ENCODE measurements at places on chromosomes 1 and 21.
A peak's percentile ranks its signal among the peaks of the same experiment; 100 is the strongest.

DNA sequence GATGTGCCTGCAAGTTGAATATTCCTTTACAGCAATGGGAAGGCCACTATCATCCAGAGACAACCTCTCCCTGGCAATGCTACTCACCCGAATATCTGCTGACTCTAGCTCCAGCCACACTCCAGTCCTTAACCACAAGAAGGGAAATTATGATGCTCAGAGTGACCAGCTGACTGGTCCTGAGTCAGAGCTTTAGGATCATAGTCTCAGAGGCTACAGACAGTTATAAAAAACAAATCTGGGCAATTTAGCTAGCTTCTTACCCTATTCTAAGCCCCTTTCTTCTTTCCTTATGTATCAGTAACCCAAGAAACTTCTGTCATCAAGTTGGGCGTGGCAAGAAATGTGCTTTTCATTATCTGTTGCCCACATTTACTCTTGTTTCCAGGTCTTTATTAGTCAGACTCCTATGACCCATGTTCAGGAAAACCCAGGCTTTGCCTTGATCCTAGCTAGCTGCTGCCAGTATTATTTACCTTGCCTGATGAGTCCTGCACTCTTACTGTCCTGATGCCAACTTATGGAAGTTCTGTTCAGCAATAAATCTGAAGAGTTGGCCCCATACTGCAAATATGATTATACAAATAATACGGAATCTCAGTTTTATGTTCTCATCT is 207.0 kb downstream of the TTLL7 start:
- peak; percentile 91 for DNase-seq

DNA sequence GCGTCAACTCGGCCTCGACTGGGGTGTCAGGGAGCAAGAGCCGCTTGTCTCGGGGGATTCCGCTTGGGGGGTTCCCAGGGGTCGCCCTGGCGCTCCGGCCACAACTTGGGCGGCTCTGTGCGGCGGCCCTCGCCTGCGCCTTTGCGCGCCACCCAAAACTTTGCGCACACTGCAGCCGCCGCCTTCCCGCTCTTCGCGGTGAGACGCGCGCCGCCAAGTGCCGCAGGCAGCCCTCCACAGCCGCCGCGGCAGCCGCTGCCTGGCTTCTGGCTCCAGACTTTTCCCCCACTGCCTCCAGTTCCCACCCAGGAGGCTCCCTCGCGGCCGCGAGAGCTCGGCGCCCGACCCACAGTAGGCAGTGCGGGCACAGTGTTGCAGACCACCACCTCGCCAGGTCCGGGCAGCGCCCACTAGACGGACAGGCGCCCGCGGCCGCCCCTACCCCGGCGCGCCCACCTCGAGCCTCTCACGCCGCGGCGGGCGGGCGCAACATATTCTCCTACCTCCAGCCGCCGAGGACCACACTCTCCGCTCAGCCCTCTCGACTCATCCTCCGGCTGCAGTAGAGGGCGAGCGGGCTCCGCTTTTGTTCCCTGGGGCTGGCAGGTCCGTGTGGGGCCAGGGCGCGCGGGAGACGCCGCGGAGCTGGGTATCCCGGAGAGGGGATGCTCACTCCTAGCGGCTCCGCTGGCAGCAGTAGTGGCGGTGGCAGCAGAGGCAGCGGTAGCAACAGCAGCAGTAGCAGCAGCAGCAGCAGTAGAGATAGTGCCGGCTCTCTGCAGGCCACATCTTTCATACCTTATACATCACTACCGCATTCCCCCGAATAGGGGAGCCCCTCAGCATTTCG is 296.6 kb downstream of the OMA1 start:
- no peak for DNase-seq

- DNase-seq, result no peak
These were observed 44.1 kb downstream of the OLFML3 start for GRCh38 chr1:114023377-114023776.

DNA sequence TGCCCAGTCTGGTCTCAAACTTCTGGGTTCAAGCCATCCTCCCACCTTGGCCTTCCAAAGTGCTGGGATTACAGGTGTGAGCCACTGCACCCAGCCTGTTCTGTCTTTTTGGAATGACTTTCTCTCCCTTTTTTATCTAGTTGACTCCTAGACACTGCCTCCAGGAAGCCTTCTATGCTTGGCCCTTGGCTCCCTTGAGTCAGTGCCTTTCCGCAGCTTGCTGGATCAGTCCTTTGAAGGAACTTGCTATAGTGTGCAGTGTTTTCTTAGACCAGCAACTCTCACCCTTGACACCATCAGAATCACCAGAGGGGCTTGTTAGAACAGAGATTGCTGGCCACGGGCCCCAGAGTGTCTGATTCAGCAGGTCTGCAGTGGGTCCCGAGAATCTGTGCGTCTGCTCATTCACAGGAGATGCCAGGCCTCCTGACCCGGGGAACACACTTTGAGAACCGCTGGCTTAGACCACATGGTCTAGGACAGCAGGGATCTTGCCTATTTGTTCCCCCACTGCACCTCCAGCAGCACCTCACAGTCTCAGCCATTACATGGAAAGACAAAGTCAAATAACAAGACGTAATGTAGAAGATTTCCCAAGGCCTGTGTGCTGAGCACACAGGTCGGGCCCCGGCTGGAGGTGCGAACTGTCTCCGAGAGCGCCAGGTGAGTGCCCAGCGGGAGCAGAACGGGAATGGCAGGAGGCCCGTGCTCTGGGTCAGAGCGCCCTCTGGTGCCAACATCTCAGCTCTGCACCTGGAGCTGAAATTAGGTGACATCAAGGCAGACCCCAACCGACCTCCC is 27.4 kb upstream of the CTPS1 start:
- DNase-seq, result no peak

- DNase-seq, result no peak
These were observed 1.9 kb upstream of the PIGV start for GRCh38 chr1:26785611-26786436.

Data from stromal cell of bone marrow (primary cell).